Peyer's patch (tissue), 4 donors: ENCODE measurements at places on chromosomes 7 and 10. TPM values are rescaled to one million over a fixed set of nuclear protein-coding genes. Genes with fewer than 3 reads are reported as not detected.

GRCh38 chr10:10869592-10869991, 148.1 kb upstream of the CELF2 start:
- DNase-seq: no peak

DNA sequence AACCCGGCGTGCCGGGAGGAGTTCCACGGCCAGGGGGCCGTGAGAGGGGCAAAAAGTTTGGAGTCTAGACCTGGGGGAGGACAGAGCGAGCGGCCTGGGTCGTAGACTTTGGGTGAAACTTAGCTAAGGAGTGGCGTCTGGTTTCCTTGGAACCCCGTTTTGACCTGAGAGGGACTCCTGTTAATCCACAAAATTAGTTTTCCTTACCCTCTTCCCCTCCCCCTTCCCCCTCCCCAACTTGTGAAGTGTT, 574 bp downstream of the MARCHF5 start:
- no peak for DNase-seq

GRCh38 chr7:42843205-42843800, 68.6 kb downstream of the C7orf25 start:
- DNase-seq: no peak

DNA sequence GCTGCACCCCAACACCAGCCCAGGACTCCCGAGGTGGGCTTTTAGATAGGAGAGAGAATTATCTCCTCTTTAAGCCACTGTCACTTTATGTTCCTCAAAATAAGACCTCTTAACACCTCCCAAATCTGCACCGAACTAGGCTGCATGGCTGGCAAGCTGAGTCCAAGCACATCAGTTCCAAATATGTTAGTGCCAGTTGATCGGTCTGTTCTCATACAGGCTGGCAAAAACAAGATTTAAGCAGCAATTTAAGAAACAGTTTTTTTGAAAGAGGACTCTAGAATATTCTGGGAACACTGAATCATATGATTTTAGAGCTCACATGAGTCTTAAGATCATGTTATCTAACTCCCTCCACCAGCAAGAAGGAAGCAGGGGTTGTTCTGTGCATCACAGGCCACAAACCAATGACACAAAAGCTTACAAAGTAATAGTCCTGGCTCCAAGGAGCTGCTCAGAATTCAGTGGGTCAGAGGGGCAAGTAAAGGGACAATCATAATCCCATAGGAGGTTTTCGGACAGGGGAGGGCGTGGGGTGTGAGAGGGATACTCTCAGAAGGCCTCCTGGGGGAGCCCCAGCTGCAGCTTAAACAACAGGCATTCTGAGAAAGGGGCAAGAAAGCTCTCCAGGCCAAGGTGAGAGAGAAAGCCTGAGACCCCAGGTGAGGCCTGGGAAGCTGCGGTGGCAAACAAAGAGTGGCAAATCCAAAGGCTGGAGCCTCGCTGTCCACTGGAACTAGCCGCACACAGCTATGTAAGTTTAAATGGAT, 7.1 kb downstream of the COBL start:
- DNase-seq: no peak

GRCh38 chr10:108787932-108788331, 1135.4 kb downstream of the XPNPEP1 start:
- no peak for DNase-seq

DNA sequence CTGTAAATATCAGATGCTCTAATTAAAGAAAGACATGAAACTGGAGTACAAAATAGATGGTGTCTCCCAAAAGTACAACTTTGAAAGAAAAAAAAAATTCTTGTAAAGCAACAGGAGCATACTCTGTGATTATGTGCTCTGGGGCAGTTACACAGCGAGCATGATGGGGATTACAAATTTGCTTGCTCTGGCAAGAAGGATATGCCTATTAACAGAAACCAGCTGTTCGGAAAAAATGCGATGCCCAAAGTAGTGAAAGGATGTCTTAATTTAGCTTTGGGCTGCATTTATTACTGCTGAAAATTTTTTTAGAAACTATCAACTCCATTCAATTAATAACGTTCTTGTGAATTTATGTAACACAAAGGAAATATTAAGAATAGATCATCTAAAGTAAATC, 256.9 kb upstream of the TPK1 start:
- no peak for DNase-seq

DNA sequence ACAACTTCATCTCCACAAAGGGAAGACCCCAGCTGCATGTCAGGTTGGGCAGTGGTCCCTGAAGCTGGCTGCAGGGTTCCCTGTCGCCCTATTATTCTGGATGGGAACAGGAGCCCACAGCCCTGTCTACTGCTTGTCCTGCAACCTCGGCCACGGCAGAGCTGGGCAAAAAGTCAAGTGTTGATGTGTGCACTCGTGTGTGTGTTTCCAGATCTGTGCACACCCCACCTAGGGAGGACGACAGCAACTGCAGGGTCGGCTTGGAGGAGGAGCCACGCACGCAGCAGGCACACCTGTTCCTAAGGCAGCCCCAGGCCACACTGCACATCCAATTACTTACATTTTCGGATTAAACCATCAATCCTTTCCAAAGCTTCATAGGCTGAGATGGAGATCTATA, 23.6 kb downstream of the PITRM1 start:
- peak; percentile 27 for DNase-seq

GRCh38 chr10:28676326-28676967, 874 bp upstream of the BAMBI start:
- peak; percentile 50 for DNase-seq

The SAMD9 gene
- 6.5 TPM for total RNA-seq

The HDAC9 gene
- total RNA-seq: 2.7 TPM
